Fibroblast of mammary gland (primary cell): ENCODE measurements at places on chromosomes 16 and 17.
A peak's percentile ranks its signal among the peaks of the same experiment; 100 is the strongest.

GRCh38 chr16:49103298-49103697 lies 178.3 kb downstream of the CBLN1 start:
- no peak for DNase-seq

- DNase-seq: no peak
These were observed 6.4 kb downstream of the ITGAL start for GRCh38 chr16:30478766-30479478.

DNA sequence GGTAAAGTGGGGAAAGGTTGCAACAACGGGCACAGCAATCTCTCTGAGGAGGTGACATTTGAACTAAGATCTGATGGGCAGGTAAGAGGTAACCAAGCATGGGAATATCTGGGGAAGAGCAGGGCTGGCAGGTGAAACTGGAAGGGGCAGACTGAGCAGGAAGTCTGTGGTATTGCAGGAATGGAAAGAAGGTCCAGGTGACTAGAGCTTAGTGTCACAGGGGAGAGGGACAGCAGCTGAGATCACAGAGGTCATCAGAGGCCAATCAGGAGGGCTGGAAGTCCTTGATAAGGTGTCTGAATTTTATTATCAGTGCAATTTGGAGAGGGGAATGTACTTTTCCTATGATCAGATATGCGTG lies 73.3 kb upstream of the DHX40 start:
- DNase-seq: no peak

DNA sequence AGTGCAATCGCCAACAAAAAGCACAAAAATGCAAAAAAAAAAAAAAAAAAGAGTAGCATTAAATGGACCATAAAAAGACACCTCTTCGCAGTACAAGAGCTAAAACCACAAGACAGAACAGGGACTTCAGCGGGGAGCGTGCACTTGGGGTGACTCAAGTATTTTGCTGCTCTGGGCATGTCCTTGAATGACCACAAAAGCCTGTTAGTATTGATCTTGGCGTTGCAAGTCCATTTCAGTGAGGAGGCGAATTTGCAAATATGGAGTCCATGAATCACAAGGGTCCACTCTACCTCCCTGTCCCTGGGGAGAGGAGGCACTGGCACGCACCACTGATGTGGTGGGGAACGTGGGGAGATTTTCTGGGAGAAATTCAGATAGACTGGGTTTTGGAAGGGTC lies 78.9 kb downstream of the CNGB1 start:
- DNase-seq: peak; percentile 90

- DNase-seq: no peak
These were observed 135.5 kb upstream of the WSB1 start for GRCh38 chr17:27158382-27158781.
